Activated CD8-positive, alpha-beta memory T cell treated with anti-CD3 and anti-CD28 coated beads for 1 hour (primary cell): ENCODE measurements at places on chromosomes 5 and 9.

- no peak for DNase-seq
Measured at GRCh38 chr5:75616971-75617621, 5.8 kb downstream of the ANKDD1B start.

DNA sequence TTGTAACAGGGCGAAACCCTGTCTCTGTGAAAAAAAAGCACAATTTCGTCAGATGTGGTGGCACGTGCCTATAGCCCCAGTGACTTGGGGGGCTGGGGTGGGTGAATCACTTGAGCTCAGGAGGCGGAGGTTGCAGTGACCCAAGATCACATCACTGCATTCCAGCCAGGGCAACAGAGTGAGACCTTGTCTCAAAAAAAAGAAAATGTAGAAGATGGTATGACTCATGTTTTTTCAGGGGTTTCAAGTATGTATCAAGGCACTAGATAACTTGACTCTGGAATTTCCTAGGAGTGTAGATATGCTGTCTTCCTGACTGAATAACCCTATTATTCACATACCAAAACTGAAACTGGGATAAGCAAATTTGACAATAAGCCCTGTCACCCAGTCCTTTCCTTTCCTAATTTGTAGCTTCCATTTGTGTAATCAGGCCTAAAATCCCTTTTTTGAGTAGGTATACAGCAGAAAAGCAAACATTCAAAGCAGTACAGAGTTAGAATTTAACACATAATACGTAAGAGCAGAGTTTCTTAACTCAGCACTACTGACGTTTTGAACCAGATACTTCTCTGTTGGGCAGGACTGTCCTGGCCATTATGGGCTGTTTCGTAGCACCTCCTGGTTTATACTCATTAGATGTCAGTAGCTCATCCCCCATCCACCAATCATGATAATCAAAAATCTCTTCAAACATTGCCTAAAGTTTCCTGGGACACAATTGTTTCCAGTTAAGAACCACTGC, 17.3 kb upstream of the ANKRD18B start:
- DNase-seq, result no peak

GRCh38 chr5:35988529-35988928, 2.7 kb downstream of the UGT3A1 start:
- no peak for DNase-seq

- no peak for DNase-seq
Measured at GRCh38 chr5:2291146-2291840, 408.6 kb upstream of the IRX4 start.

DNA sequence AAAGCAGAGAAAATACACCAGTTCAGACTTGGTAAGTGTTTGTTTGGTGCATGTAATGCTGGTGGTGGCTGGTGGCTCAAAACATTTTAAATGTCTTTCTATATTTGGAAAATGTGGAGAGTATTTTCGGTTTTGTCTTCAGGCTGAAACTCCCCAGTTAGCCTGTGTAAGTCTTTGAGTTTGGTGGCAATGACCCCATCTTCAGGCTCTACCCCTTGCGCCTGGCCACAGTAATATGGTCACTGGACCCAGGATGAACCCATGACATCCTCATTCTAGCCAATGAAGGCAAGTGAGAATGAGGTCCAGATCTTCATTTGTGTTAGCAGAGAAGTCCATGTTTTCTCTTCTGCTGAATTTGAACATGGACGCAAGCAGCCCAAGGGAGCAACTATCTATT, 422.6 kb downstream of the BRINP1 start:
- no peak for DNase-seq
